Fibroblast of skin of right quadriceps (primary cell): ENCODE measurements at places on chromosomes 1 and 21.
A peak's percentile ranks its signal among the peaks of the same experiment; 100 is the strongest.

DNA sequence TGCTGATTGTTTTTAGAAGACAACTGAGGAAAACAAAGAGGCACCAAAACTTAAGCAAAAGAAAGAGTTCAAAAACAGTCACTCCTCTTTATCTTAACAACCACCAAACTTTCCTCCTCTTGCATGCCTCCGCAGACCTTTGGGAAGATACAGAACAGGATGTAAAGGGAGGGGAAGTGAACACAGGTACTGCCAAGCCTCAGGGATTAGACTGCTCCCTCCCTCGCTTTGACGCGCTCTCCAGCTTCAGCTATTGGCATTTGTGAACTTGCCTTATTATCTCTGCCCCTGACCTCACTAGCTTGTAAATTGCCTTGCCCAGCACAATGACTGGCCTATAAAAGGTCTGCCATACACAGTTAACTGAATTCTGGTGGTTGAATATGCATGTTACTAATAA is 4.8 kb upstream of the SRP9 start:
- DNase-seq, result no peak

- peak; percentile 31 for DNase-seq
These were observed 5.2 kb upstream of the FOXD3 start for GRCh38 chr1:63316984-63317816.

DNA sequence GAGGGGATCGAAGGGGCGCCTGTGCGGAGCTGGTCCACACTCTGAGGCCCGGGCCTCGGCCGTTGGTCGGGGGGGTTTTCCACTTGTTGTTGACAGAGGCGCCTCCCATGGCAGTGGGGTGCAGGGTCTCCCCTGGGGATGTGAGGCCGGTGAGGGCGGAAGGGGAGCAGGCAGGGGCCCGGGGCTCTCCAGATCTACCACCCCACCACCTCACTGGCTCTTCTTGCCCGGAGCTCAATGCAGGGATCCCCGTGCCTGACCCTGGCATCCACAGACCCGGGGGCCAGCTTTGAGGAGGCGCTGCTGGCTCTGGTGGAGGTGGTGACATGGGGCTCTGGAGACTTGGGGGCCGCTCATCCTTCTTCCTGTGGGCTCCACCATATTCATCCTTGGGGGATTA is 7.1 kb upstream of the PEX10 start:
- DNase-seq, result no peak

- no peak for DNase-seq
These were observed 30.6 kb downstream of the WDR47 start for GRCh38 chr1:109011335-109011734.

DNA sequence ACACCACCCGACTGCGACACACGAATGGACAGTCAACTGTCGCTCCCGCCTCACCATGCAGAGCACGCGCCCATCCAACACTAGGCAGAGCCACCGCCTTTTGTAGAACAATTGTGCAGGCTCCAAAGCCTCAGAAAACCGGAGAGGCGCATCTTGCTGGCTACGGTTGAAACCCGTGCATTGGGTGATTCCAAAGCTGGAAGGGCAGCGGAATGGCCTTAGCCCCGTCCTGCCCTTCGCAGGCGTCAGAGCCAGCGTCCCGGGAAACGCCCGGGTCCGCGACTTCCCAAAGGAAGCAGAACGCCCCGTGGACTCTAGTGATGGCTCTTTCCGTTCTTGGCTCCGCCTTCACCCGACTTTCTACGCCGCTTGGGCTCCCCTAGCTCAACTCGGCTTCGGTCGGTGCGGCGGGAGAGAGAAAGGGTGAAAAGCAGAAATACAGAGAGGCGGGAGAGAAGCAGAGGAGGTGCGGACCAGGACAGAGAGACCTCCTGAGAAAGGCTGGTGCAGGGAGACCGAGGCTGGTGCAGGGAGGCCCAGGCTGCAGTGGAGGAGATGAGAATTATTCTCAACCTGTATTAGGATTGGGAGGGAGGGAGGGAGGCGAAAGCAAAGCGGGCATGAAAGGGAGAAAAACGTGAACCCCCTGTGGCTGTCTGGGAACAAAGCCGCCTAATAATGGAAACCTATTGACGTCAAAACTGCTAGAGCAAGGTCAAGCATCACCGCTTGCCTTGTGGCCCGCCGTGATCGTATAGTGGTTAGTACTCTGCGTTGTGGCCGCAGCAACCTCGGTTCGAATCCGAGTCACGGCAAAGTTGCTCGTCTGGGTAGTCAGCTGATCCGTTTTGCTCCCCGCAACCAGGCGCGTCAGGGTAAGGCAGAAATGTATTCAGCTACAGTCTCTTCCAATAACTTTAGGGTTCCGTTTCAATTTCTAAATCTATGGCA is 99.5 kb downstream of the PRKAB2 start:
- DNase-seq, result peak; percentile 3

GRCh38 chr1:75765697-75766355 is 20.2 kb upstream of the RABGGTB start:
- DNase-seq, result peak; percentile 85

- DNase-seq, result peak; percentile 37
These were observed 1.9 kb upstream of the MYOC start for GRCh38 chr1:171654201-171654941.

DNA sequence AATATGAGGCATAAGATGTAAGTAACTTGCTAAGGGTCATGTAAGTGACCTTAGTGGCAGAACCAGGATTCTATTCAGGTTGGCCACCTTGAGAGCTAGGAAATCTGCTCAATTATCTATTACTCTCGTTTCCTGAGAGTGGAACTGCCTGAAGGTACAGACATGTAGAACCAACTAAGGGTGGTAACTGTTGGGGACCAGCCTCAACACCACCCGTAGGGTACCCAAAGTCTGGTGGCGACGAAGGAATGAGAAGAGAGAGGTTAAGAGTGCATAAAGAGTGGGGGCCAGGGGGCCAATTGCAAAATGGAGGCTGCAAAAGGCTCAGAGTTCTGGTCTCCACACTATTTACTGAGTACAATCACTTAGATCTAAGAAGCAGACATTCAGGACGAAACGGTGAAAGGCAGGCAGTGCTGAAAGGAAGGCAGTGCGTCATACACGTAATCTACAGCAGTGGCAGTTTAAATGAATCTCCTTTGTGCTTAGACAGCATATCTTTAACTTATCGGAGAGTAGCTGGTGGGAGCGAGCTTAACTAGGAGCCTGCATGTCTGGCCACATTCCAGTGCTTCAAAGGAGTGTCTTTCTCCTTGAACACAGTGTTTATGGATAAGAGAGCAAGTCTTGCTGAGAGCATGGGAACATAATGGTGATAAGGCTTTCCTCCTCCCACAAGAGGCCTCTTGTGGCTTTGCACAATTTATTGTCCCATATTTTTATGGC is 25.0 kb downstream of the SRSF4 start:
- peak; percentile 39 for DNase-seq

DNA sequence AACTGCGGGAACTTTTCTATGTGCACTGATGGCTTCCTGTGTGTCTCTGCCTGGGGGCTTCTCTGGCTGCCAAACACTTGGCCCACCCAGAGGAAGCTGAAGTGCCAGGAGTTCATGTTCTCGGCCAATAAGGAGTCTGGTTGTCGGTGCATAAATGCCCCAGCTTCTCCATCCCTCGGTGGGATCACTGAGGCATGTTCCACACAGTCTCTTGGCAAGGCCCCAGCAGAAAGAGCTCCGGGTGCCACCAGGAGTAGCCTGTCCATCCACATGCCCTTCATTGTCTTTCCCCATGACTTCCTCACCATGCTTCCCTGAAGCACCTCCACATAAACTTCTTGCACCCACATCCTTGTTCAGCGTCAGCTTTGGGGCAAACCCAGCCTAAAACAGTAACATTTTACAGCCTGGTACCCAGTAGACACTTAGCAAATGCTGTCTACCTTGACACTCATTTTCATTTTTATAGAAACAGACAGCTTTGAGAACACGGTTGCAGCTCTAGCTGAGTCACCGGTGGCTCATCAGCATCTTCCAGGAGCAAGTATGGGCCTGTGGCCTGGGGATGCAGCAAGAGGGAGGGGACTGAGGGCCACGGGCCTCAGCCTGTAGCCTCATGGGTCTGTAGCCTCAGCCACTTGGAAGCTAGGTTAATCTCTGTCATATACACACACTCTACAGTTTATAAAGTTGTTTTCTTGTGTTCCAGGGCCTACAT is 14.8 kb upstream of the CDCP2 start:
- DNase-seq, result peak; percentile 55

DNA sequence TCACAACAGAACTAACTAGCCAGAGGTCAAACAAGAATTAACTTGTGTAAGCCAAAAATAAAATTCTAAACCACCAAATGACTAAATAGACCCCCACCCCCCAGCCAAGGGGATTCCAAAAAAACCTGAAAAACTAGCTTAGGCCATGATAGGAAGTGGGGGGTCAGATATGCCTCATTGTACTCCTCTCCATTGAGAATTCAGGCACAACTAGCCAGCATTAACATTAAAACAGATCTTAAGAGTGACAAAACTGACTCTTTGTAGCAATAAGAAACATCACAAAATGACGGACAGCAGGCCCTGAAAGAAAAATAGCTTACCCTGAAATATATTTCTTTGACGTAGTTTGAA is 103.0 kb upstream of the ETV3 start:
- DNase-seq, result no peak

GRCh38 chr1:70902211-70902610 is 145.4 kb downstream of the PTGER3 start:
- DNase-seq, result no peak

DNA sequence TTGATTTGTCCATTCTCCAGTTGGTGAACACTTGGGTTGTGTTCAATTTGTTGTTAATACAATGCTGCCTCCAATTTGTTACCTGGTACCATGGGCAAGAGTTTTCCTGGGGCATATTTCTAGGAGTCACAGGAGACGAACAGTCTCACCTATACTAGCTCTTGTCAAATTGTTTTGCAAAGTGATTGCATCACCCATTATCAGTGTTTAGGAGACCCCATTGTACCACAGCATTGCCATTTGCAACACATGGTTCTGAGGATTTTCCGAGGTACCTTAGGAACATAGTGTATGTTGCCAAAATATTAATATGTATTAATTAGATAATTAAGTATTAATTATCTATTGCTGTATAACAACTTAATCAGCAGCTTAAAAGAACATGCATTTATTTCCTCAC is 97.8 kb downstream of the LPAR3 start:
- DNase-seq, result no peak

DNA sequence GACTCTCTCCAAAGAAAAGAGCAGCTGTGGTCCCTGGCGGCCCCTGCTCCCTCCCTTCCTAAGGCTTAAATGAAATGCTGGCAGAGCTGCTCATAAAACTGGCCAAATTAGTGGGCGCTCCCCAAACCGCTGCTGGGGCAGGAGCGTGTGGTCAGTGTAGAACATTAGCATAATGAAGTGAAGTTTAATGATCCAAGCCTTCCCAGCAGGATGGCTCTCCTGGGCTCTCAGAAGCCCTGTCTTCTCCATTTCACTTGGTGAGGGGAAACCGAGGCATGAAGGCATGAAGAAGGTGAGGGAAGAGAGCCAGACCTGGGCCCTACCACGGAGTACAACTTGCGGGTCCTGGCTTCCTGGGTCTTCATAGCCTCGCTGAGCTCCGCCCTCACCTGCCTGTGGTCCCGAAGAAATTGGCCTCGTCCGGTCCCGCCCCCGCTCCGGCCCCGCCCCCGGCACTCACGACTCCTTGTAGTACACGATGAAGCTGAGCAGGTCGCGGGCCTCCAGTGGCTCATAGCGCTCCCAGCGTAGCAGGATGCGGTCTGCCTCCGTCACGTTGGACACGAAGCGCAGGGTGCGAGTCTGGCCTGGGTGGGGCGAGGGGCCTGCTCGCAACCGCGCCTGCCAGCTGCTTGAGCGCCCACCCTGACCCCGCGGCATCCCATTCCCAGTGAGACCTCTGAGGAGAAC is 10.3 kb downstream of the INSRR start:
- DNase-seq, result no peak

- DNase-seq, result no peak
These were observed 78.3 kb downstream of the NCAM2 start for GRCh38 chr21:21076491-21076890.

DNA sequence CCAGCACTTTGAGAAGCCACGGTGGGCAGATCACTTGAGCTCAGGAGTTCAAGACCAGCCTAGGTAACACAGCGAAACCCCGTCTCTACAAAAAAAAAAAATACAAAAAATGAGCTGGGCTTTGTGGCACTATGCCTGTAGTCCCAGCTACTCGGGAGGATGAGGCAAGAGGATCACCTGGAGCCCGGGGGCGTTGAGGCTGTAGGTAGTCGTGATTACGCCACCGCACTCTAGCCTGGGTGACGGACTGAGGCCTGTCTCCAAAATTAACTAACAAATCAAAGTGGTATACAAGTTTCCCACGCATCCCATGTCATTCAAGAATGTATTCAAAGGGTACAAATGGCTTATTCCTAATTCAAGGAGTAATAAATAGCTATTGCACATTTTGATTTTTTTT is 2.4 kb downstream of the AUNIP start:
- DNase-seq, result no peak

GRCh38 chr1:234427950-234428646 is 50.9 kb downstream of the TARBP1 start:
- no peak for DNase-seq

DNA sequence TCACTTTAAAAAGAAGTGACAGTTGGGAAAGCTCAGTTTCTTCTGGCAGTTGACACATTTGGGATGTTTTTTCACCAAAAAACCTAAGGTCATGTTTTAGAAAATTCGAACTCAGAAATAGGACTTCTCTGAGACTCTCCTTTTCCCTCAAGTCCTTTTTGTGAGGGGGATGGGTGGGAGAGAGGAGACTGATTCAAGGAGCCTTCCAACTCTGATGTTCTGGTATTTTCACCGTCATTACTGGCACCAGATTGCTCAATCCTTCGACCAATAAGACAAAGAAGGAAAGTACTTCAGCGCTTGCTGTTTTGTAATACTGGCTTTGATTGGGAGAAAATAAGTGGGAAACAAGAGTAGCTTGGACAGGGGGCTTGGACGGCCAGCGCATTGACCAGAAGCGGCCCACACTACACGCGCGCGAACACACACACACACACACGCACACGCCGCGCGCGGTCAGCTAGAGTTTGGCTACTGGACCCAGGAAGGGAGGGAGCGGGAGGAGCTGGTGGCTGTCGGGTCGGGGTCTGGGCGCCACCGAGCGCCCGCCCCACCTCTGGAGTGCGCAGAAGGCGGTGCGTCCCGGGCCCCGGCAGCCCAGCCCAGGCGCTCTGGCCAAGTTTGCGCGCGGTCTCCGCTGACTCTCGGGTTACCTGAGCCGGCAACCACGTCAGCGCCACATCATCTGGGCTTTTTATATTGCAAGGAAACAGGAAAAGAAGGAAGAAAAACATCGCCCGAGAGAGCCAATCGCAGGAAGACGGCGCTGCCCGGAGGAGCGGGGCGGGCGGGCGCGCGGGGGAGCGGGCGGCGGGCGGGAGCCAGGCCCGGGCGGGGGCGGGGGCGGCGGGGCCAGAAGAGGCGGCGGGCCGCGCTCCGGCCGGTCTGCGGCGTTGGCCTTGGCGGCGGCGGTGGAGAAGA is at the start of gene KCNK1:
Gene KCNK1, plus strand, starts transcription at position 855 of the 921 bp plus-strand sequence. Its CDS starts 66 bp downstream, at position 921.
- DNase-seq, result peak; percentile 88

- no peak for DNase-seq
These were observed 418.1 kb downstream of the DISC1 start for GRCh38 chr1:232044728-232045127.

- no peak for DNase-seq
These were observed 236.5 kb downstream of the TTLL7 start for GRCh38 chr1:83762416-83762815.

DNA sequence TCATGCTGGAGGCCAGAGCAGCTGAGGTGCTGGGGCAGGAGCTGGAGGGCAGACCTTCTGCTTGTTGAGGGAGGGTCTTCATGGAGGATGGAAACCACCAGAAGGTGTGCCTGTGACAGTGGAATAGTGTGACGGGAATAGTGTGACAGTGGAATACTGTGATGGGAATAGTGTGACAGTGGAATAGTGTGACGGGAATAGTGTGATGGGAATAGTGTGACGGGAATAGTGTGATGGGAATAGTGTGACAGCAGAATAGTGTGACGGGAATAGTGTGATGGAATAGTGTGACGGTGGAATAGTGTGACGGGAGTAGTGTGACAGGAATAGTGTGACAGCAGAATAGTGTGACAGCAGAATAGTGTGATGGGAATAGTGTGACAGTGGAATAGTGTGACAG is 325.1 kb downstream of the HHAT start:
- peak; percentile 4 for DNase-seq
